ENCODE measurements at places on chromosomes 3 and 15.

DNA sequence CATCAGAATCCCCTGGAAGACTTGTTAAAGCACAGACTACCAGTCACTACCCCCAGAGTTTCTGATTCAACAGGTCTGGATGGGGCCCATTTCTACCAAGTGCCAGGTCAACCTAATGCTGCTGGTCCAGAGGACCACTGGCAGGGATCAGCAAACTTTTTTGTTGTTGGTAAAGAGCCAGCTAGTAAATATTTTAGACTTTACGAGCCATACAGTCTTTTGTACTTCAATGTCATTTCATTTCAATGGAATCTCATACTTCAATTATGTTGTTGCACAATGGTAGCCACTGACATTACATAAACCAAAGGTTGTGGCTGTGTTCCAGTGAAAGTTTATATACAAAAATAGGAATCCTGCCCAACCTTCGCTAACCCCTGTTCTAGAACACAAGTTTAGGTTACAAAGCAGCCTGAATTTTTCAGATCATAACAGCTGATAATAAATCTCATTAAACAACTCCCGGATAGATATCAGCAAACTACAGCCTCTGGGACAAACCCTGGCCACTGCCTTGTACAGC, 28.7 kb downstream of the ULK4 start:
- DNase-seq = no peak

DNA sequence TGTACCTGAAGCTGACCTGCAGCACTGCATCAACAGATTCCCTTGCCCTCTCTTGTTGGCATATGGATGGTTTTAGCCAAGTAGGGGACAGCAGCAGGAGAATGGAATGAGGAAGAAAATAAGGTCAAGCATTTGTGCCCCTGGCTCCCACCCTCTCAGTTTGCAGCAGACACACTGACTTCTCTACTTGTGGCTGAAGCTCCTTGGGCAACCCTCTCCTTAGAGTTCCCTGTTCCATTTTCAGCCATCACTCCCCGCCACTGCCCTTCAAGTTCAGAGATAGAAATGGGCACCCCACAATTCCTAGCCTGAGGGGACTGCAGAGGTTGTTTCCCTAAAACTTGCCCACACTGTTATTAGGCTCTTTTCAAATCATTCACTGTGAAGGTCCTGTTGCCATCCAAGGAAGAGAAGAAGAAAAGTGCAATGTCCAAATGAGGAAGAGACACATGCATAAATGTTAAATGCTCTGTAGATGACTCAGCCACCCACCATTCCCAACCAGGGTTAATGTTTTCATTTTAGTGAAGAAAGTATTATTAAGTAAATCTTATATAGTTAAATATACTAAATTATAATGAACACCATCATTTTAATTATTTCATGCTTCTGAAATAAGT, 295.9 kb upstream of the UBE2E2 start:
- DNase-seq = no peak

- no peak for DNase-seq
These were observed 830.0 kb upstream of the ALCAM start for GRCh38 chr3:104536715-104537114.

DNA sequence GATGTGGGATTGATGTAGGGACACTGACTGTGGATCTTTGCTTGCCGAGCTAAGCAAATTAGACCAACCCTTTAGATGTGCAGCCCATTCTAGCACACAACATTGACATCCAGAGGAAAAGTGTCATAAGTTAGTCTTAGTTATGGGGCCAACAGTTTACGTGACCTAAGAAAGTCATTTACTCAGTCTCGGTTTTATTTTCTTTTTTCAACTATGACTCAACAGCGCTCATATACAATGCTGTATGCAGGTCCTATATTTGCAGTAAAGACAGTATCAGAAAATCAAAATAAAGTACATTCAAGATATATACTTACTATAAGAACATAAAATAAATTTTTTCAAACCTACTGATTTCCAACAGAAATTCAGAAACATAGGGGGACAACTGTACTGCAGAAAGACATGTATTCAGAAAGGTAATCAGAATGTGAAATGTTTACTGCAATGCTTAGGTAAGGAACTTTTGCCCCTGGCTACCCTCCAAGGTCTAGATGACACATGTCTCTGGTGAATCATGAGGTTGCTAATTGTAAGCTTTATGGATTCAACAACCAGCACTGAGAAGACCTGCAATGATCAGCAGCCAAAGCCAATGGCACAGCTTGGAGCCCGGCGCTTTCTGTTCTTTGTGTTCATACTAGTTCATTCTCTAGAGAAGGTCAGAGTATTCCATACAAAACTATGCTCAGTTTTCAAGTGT, 317.5 kb upstream of the CNTN6 start:
- no peak for DNase-seq

DNA sequence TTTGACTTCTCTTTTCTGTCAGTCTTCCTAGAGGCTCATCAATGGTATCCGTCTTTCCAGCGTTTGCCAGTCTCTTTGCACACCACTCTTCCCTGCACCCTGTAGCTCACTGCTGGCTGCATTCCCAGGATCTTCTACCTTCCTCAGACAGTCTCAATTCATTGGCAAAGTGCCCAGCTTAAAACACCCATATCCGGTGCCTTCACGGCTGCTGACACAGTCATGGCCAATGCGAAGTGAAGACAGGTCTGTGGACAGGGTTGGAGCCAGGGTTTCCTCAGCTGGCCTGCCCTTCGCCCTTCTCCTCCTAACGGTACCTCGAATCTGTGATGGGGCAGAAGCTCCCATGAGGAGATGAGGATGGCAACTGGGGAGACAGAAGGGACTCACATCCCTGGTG, 36.1 kb downstream of the PTH1R start:
- DNase-seq = no peak

- no peak for DNase-seq
These were observed 88.9 kb upstream of the THBS1 start for GRCh38 chr15:39491886-39492490.

DNA sequence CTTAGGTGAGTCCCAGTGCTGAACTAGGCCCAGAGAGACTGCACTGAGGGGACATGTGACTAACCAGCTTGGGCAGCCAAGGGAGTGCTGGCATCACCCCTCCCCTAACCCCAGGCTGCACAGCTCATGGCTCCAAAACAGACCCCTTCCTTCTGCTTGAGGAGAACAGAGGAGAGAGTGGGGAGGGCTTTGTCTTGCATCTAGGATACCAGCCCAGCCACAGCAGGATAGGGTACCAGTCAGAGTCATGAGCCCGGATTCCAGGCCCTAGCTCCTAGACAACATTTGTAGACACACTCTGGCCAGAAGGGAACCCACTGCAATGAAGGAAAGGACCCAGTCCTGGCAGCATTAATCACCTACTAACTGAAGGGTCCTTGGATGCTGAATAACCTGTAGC, 49.9 kb upstream of the PLSCR4 start:
- no peak for DNase-seq

GRCh38 chr15:96404560-96404959, 74.1 kb downstream of the NR2F2 start:
- DNase-seq = no peak

DNA sequence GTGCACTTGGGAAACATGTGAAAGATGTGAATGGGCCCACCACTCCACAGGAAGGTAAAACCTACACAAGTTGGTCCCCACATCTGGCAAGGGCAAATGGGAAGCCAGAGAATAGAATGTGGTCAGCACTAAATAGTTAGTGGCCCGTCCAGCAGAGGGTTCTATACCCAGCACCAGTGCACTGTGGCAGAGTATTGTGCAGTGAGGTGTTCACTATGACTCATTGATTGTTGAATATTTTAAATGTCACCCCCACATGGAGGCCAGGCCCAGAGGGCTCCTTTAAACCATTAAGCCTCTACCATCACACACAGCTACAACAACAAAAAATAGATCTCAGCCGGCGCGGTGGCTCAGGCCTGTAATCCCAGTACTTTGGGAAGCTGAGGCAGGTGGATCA, 11.7 kb downstream of the FRMD5 start:
- DNase-seq = no peak

- no peak for DNase-seq
These were observed 829 bp downstream of the RNF7 start for GRCh38 chr3:141738891-141739363.

DNA sequence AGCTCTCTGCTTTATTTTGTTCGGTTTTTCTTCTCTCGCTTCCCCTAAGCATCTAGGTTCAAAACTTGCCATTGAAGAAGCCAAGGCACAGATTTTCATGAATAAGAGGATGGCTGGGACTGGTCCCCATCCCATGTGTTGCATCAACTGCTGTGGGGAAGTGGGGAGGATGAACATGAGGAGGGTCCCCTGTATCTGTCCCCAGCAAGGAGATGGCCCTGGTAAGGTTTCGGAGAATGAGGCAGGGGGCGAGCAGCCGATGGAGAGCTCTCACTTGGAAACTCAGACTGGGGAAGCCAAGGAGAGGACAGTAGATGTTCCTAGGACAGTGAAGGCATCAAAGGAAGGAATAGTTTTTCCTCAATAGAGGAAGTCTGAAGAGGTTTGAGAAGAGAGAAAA, 142.0 kb upstream of the ATP2B2 start:
- no peak for DNase-seq

DNA sequence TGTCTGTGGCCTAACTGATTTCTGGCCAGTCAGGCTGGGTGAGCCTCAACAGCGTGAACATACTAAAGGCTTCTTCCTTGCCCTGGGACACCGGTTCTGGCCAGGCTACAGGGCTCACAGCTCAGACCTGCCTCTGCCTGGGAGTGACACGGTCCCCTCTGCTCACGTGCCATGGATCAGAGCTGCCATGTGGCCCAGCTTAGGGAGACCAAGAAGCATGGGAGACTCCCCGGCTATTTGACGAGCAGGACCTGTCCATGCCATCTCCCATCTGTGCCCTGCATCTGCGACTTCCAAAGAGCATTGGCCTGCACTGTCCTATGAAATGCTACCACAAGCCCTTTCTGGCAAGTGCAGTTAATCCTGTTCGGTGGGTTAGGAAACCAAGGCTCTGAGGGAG, 57.4 kb downstream of the APBA2 start:
- no peak for DNase-seq

DNA sequence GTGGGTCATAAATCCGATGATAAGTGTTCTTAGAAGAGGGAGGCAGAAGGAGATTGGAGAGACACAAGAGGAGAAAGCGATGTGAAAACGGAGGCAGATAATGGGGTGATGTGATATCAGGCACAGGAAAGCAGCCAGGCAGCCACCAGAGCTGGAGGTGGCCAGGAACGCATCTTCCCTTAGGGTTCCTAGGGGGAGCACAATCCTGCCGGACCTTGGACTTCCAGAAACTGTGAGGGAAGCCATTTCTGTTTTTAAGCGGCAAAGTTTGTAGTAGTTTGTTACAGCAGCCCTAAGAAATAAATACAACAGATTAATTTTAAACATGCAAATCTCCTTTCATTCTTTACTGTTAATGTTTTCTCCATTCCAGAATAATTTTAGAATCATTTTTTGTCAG, 259.9 kb upstream of the TMC3 start:
- DNase-seq = no peak

Measured in NCI-H187 treated with DMSO at 0.1 percent for 48 hours (cell line).